CD8-positive, alpha-beta memory T cell (primary cell): ENCODE measurements at places on chromosomes 3 and 15.

DNA sequence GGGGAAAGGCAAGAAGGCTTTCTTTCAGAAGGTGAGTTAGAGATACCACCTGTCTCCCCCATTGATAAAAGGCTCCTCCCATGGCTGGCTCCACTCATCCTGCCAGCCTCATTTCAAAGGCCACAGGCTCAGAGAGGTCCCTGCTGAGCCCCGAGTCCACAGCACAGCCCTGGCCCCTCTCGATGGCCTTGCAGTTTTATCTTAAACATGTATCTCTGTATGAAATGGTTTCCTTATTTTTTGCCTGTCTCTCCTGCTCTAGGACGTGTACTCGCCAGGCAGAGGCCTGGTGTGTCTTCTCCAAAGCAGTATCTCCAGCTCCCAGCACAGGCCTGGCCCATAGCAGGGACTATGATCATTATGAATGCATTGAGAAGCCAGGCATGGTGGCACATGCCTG, 160.5 kb upstream of the NSMCE3 start:
- DNase-seq, result no peak

DNA sequence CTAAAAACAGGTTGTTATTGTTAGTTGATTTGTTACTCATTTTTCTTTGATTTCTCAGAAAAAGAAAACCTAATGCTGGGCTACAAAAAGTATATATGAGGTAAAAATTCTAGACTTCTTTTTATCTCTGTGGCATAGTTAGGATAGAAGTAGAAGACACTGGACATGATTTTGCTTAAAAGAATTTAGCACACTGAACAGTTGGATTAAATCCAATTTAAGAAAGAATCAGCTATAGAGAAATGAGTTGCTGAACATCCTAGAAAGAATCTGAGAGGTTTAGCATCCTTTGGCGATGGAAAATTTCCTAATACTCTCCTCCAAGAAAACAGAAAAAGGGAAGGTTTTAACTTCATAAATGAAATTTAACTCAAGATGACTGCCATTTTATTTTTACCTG, 259.7 kb downstream of the TBL1XR1 start:
- no peak for DNase-seq

- no peak for DNase-seq
Measured at GRCh38 chr3:30847592-30847991, 46.9 kb downstream of the GADL1 start.

DNA sequence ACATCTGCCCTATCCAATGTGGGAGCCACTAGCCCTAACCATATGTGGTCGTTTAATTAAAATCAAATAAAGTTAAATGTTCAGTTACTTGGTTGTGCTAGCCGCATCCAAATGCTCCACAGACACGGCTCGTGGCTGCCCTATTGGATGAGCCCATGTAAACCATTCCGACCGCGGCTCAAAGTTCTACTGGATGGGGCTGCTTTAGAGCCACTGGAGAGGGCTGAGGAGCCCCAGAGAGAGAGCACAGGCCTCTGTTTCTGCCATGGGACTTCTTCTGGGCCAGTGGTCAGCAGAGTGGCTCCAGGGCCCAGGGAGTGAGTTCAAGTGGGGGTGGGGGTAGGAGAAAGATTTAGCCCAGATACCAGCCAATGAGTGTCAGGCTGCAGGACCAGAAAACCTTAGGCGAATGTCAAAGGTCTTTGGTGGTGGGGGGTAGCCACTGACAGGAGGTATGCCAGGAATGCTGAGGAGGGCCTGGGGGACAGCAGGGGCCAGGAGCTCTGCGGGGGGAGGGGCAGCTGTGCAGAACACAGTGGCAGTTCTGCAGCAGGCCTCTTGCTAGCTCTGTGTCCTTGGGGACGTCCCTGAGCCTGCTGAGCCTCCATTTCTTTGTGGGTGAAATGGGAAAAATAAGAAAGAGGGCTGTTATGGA, 30.1 kb downstream of the SPSB4 start:
- DNase-seq, result no peak

DNA sequence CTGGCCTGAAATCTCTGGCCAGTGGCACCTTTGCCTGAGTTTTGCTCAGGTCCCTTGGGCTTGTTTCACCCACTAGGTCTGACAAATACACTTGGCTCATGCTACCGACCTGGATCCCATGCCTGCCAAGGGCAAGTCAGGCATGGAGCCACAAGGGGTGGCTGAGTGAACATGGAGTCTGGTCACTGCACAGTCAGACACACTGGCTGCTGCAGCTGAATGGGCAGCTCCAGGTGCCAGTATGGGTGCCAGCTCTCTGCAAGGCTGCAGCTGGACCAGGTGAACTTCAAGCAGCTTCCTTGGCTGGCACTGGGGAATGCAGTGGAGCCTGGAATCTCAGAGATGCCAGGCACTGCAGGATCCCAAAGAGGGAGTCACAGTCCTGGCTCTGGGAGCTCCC, 170.3 kb downstream of the NECTIN3 start:
- DNase-seq, result no peak

GRCh38 chr15:66019826-66020398, 150.6 kb downstream of the RAB11A start:
- no peak for DNase-seq

DNA sequence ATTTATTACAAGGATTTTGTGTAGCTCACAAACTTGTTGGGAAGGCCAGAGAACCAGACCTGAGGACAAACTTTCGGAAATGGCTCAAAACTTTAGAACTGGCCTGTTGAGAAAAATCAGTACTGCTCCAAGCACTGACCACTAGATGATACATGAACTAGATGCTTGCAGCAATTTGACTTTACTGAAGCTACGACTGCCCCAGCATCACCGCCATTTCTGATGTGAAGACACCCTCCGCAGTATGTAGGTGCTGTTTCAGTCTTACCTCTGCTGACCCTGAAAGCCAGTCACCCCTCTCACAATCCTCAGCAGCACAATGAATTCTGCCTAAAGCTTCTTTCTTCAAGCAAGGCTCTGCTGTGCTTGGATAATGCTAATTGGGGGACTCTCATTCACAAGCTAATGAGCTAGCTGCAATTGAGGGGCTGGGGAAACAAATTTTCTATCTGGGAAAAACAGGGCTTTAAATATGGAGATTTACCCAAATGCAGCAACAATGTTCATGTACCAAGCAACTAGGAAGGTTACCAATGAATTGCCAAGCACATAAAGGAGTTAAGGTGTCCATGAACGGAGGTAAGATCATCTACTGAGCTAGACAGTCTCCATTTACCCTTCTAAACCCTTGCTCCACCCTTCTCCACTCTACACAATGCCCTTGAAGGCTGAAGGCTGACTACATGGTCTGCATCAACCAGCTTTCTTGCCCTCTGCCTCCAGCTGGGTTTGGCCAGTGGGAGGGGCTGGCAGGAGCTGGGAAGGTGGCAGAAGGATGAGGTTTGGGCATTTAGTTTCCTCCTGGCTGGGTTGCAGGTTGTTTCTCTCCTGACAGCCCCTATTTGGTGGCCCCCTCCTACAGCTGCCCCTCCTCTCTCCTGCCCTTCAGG, 53.2 kb upstream of the FSTL1 start:
- no peak for DNase-seq
